ENCODE measurements at places on chromosomes 3 and 15.

DNA sequence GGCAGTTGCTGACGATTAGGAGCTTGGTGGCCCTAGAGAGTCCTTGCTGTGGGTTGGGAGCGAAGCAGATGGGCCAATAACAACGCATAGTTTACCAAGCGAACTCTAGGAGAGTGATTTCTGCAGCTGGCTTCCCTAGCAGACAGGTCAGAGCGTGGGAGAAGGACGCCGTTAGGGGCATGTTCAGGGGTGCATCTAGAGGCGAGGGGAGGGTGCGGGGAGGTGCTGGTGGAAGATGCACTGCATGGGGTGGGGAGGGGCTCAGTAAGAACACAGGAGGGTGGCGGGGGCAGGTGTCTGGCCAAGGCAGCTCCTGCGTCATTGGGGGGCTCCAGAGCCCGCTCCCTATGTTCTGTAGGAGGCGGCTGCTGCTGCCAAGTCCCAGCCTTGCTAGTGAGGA, 8.9 kb downstream of the APBA2 start:
- DNase-seq = no peak

DNA sequence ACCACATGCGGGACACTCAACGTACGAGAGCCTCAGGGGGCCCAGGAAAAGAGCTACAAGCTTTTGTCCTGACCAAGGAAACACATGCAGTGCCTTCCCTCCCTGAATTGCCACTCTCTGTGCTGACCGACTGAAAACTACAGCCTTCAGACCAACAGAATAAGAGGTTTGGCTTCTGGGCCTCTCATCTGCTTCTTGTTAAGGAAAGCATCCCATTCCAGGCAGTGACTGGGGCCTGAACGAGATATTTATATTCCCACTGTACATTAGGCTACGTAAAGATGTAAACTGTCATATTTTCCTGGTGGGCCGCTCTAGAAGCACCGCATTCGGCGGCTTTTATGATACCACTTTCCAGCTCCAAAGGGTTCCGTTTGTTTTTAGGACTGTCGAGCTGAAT, 208.9 kb upstream of the TPM1 start:
- no peak for DNase-seq

DNA sequence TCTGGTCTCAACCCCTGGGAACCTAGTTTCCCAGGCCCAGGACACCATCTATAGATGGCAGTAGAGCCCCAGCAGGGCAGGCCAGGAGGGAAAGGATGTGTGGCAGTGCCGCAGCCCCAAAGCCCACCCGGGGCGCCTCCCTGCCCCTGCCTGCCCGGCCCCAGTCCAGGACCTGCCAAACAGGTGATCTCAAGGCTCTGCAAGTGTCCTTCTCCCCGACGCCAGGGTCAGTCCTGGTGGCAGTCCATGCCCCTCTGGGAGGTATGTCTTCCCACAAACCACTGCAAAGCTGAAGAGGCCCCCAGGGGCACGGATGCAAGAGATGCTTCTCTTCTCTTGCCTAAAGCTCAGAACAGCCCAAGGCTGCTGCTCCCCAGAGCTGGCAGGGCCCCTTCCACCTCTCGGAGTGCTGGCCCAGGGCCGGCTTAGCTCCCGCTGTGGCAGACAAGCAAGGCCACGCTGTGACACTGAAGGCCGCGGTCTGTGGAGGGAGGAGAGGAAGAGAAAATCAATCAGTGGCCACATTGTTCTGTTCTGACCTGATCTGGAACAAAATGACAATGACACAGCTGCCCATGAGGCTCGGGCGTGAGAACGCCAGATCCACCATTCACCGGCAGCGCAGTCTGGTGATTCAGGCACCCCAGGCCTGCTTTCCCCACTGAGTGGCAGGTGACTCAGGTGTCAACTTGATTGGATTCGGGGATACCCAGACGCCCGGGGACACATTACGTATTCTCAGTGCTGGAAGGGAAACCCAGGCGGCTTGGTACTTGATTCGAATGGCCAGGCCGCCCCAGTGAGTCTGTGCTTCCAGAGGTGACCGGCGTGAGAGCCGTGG, 34.0 kb downstream of the KLHL25 start:
- DNase-seq = no peak

GRCh38 chr15:93771196-93772030, 459.9 kb upstream of the MCTP2 start:
- DNase-seq = no peak

DNA sequence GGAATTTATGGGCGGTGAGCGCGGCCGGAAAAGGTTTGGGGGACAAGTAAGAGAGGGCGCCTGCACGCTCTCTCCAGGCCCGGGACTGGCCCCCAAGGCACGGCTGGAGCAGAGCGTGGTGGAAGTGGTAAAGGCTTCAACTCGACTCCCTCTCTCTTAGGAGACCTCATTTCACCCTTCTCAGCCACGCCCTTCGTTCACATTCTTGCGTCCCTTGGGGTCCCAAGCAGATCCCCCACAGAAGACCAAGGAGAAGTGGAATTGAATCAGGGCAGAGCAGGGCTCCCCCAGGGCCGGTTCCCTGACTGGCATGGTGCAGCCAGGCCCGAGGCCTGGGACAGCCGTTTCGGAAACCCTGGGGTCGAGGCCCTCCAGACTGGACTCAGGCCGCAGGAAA, 75.4 kb upstream of the POLG start:
- no peak for DNase-seq

DNA sequence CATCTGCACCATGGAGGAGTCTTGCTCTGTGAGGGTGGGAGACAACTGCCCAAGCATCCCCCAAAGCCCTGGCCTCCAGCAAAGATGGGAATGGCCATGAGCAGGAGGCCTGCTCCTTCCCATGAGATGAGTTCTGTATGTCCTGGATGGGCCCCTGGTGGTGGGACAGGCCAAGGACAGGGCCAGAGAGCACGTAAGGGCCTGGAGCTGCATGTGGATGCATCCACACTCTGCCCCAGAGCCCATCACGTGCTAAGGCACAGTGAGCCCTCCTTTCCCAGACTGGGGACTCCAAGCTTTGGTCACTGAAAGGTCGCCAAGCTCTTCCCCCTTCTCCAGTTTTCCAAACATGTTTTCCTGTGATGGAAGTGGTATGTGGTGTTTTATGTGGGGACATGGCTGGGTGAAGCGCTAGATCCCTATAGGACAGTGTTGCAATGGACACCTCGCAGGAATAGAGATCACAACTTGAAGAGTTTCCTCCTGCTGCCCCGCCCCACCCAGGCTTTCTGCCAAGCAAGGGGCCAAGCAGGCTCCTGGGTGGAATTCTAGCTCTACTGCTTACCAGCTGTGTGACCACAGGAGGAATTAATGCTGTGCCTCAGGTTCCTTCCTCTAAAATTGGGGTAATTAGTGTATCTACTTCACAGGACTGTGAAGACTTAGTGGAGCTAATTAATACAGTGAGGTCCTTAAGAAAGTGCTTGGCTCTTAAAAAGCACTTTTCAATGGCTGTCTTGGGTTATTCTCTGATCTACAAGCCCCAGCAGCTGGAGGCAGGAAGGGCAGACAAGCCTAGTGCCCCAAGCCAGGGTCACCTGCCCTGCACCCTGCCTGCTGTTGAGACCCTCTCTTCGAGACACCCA, 106.4 kb upstream of the RPL32 start:
- DNase-seq = no peak

GRCh38 chr15:33494306-33494705, 183.5 kb downstream of the RYR3 start:
- no peak for DNase-seq

- peak; percentile 78 for DNase-seq
These were observed at the start of gene DNAJC19 for GRCh38 chr3:180989291-180990163. Gene DNAJC19 (minus strand): TSS chr3:180989736. CDS start chr3:180989602, 134 bp downstream.

DNA sequence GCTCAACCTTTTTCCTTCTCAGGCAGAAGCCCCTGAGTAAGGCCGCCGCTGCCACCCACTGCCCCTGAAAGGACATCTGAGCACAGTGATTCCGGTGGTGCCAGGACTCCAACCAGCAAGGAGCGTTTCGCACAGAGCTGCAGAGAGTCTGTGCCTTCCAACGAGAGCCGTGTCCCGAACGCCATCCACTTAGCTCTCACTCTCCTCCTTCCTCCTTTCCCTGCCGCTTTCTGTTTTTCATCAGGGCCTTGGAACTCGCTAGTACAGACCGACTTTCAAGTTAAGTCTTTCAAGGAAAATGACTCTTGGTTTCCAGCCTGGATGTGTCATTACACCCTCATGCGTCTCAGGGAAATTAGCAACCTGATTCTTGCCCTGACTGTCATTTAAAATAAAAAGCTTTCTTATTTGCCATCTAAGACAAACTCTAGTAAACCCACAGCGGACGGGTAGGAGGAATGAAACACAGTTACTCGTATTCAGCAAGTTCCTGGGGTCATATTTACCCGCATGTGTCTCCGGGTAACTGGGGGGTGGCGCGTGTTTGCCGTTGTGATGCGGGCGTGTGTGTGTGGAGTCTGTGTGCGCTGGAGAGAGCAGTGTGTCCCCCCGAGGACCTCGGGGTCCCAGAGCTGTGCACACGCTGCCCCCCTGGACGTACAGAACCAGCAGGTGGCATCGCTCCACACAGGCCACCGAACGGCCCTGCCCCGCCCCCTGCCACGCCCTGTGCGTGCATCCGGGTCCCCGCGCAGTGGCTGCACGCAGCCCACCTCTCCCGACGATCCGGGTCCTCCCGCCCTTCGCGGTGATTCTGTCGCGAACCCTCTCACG, 30.4 kb upstream of the ALDH1A3 start:
- DNase-seq = peak; percentile 71

- DNase-seq = no peak
These were observed 234.5 kb downstream of the KLF13 start for GRCh38 chr15:31561156-31561555.

DNA sequence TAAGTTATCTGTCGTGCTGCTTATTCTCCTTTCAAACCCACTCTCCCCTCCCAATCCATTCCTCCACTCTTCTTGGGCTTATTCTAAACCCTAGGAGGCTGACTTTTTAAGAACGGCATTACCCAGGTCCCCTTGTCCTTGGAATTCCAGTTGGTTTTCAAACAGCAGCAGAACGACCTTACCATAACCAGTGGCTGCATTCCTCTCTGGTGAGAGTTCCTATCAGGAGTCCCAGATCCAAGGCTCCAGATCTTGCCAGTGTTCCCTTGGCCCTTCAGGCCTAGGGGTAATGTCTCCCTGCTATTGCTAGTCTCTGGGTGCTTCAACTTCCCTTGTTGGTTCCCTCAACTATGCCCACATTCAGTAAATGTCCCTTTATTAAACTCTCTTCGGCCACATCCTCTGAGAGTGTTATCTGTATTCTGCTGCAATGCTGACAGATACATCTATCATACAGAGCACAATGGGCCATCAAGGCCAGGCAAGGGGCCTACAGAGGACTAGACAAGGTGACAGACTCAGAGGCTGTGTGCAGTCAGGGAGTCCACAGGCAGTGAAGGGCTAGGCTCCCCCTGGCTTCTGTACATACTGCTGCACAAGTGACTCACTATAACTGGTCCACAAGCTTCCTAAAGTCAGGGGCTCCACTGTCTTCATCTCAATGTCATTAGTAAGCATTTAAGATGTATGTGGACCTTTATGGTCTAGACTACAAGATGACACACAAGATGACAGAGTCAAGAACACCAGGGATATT, 10.1 kb downstream of the LYSMD2 start:
- DNase-seq = no peak

GRCh38 chr3:152157337-152157736, 111.4 kb upstream of the MBNL1 start:
- DNase-seq = no peak

GRCh38 chr3:194089357-194090177, 46.4 kb upstream of the HES1 start:
- DNase-seq = no peak

- no peak for DNase-seq
These were observed 50.1 kb downstream of the SLC6A20 start for GRCh38 chr3:45746165-45746776.

DNA sequence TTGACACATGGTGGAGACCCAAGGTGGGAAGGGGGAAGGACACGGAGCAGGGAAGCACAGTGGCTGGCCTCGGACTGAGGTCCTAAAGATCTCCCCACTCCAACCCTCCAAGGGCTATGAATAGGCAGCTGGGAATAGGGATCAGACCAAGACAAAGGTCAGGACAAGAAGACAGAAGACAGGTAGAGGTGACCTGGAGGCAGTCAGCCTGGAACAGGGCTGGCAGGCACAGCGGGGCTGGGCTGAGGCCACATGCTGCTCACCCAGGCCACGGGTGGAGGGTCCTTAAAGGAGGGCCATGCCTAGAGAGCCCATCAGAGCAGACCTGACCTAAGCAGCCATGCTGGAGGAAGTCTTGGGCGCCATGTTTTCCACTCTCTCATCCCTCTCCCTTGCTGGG, 2.7 kb upstream of the PLA2G4D start:
- no peak for DNase-seq

GRCh38 chr15:52006702-52007340, 12.2 kb upstream of the MAPK6 start:
- no peak for DNase-seq

DNA sequence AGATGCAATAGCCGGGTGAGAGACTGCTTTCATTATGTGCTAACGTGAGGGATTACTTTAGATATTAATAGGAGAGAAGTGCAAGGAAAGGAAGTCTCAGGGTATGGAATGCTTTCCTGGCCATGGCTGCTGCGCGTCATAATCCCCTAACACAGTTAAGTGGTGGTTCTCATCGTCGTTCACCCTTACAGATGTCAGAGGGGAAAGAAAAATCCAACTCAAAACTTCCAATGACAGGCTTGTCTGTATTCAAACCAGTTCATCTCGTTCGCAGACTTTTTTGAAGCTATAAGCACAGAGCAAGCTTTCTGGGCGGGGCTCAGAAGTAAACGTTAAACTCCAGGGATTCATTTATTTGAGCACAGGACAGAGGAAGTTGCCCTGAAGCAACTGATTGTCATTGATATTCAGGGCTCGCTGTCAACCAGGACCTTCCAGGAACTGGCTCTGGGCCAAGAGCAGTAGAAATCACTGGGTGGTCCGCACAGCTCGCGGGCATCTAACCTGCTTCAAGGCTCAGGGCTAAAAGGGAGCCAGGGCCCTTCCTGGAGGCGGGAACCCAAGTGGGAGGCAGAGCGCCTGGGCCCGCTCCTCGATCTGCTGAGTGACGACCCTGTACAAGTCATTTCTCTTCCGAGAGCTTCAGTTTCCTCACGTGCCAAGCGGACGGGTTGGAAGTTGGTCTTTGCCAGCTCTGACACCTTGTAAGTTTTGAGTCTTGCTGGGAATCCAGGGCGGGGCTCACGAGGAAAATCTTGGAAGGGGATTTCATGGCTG, 1.1 kb upstream of the LPP start:
- no peak for DNase-seq

DNA sequence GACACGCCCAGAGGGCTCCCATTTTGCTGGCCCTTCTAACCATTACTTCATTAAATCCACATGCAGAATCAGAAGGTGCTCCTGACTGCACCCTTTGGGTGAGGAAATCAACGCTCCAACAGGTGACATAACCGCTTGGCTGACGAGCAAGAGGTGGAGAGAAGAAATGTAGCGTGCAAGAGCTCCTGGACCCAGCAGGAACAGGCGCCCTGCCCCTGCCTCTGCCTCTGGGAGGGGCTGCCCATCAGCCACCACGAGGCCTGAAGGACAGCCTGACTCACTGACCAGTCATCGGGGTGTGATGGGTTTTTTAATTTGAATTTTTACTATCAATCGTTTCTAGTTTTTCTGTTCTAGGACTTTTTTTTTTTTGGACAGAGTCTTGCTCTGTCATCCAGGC, 218.2 kb downstream of the ADAMTS17 start:
- DNase-seq = no peak

Measured in hypothalamus (tissue), 51 donors.